Thoracic aorta (tissue), 2 donors: ENCODE measurements at places on chromosomes 11 and 22.
A peak's percentile ranks its signal among the peaks of the same experiment; 100 is the strongest.

DNA sequence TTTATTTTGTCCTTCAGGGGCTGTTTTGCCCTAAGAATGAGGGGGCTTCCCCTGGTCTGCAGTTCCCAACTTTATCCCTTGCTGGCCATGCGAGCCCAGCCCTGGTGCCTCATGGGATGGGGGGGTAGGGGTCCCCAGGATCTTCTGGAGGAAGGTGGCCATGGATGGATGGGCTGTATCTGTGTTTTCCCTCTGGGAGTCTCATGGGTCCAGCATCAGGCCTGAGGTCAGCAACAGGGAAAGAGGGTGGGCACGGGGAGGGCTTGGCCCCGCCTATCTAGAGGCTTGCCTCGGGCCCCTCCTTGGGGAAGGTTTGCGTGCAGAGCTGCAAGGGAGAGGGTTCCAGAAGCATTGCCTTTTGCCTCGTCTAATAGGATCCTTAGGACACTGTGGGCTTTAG, 10.8 kb upstream of the ADORA2A start:
- DNase-seq = no peak

DNA sequence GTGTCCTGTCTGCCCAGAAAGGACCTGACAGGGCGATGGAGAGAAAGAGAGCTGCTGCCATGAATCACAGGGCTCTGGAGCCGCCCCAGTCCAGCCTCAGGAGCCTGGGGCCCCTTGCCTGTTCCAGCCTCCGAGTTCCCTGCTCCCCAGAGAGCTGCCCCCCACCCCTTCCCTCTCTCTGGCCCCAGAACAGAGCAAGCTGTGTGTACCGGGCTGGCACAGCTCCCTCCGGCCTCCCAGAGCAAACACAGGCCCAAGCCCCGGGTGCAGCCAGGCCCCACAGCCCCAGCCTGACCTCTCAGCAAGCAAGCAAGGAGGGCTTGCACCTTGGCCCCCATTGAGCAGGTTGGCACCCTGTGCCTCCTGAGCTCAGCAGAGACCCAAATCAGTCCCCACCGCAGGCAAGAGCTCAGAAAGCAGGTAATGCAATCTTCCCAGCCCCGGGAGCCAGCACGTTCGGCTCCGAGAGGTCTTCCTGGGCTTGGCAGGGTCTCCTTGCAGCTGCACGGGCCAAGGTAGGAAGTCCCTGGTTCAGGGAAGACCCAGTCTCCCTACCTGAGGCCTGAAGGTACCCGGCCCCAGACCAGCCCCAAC, 1.4 kb downstream of the PACSIN3 start:
- no peak for DNase-seq

DNA sequence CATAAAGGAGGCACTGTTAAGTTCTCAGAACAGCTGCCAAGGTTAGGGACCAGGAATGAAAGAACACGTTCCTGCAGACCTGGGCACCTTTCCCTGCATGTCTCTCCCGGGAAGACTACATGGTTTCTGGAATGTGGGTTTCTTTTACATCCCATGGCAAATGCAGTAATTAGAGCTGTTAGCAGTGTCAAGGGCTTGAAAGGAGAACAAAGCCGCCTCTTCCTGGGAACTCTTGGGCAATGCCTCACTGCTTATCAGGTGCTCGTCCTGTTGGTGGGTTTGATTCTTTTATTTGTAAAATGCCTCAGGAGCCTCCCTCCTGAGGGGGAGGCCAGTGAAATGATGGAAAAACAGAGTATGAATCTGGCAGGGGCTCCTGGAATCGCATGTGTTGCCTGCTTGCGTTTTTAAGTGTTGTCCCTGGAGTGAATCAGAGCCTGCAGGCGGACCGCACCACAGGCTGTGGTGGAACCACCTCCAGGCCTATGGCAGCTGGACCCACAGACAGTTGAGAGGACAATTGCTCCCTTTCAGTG, 723 bp upstream of the C22orf31 start:
- DNase-seq = no peak

- no peak for DNase-seq
Observed at GRCh38 chr11:120662071-120662676, 150.6 kb downstream of the GRIK4 start.

DNA sequence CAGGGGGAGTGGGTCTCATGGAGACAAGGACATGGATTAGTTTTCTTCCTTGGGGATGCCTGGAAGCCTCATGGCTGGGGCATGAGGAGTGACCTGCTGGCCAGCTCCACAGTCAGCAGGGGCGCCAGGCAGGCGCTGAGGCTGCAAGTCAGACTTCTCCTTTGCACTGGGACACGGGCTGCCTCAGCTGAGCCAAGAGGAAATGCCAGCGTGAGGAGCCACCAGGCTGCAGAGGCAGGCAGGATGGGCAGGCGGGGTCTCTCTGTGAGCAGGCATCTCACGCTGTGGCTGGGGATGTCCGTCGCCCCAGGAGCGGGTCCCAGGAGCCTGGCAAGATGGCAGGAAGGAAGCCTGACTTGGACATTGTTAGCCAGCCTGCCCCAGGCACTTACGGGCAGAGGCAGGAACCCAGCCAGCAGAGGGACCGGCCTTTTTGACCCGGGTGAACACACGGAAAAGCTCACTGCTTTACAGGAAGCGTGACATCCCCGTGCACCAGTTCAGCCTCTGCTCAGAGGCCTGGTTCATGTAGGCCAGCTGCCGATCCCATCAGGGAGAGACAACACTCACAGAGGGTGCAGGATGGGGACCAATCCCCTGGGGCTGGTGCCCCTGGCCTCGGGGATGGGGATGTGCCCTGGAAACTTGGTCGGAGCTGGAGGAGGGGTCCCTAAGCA, 10.2 kb downstream of the GNB1L start:
- no peak for DNase-seq

DNA sequence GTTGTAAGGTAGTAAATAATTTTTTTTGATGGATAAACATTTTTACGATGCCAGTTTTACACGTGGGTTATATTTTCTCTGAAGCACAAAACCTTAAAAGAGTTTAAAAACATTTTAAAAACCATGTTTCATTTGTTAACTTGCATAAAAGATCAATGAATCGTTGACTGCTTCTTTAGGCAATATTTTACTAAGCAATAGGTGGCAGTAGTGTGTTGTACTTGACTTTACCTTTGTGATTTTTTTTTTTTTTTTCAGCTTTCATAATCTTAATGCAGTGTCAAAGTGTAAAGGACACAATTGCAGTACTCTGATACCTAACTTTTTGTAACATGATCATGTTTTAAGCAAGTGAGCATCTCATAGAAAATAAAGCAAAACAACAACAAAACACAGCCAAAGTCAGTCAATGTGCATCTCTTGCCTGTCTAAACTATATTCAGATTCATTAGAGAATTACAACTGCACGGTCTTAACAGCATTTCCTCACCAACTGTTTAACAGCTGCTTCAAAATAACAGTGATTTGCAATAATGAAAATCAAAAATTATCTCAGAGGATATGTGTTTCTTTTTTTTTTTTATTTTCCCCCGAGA, 27.7 kb downstream of the DNAJC24 start:
- no peak for DNase-seq

DNA sequence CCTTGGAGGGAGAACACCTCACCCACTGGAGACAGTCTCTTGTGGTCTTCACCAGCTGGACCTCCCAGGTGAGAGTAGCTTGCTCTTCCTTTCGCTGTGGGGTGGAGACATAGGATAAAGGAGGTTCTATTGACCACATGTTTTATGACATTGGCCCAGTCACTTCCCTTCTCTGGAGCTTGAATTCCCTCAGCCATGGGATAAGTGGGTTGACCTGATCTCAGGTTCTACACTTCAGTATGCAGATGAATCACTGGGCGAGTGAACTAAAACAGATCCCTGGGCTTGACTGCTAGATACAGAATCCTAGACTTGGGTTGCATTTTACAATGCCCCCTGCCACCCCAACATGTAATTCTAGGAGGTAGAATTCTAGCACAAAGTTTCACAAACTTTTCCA, 54.8 kb upstream of the PRSS23 start:
- no peak for DNase-seq

GRCh38 chr11:116714902-116715301, 57.9 kb downstream of the BUD13 start:
- DNase-seq = no peak

DNA sequence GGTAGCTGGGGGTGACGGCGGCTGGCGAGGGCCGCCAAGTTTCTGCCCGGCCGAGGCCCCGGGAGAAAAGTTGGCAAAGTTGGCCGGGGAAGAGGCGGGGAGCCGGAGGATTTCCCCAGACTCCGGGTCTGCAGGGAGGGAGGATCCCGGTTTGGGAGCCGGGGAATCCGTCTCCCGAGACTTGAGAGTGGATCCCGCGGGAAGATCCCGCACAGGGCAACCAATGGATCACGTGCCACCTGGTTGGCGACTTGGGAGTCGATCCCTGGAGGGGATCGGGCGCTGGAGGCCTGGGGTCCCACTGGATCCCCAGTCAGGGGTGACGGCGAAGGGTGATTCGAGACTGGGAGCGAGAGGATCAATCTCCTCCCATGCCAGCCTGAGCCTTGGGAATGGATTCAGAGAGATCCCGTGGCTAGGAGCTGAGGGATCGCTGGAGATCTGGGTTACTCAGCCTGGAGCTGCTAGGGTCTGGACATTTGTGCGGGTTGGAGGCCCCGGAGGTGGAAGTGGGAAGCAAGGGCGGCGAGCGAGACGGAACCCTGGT, 394 bp downstream of the KIAA1671 start:
- no peak for DNase-seq

DNA sequence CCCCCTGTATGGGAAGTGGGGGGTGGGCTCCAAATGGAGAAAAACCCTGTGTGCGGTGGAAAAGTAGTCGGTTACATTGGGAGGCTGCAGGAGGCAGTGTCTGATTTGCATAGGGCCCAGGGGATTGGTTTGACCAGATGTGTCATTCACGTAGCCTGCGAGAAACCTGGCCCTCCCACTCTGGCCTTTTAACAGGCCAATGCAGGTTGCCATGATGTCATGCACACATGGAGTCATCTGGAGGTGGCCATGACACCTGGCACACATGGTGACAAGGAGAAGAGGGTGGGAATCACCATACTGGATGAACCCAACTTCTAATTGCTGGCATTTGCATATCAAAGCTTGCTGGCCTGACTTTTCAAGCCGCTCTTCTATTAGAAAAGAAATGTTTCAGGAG, 50.6 kb downstream of the FAM181B start:
- no peak for DNase-seq

GRCh38 chr11:111819829-111820237, 51.5 kb downstream of the ALG9 start:
- no peak for DNase-seq

GRCh38 chr22:35517769-35518530, 22.7 kb upstream of the RASD2 start:
- DNase-seq = no peak

DNA sequence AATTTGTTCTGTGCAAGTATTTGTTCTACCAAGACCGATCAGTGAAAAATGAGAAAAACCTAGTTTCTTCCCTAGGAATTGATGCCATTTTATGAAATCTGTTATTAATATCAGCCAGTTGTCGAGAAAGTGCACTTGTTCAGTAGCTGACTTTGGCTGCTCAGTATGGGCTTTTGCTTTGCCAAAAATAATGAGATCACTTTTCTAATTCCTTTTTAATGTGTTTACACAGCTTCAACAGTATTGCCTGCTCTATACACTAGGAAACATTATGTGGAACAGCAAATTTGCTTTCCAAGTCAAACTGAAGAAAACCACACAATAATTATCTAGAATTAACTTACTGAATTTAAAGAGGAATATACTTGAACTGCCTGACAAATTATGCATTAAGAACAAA, 34.4 kb downstream of the SCUBE2 start:
- DNase-seq = no peak

GRCh38 chr11:65786786-65787636, at the start of gene OVOL1:
Gene OVOL1, plus strand, starts transcription at chr11:65787063. Its CDS starts 311 bp downstream, at chr11:65787374.
- DNase-seq = no peak

- no peak for DNase-seq
Observed at GRCh38 chr11:63485777-63486176, 5.2 kb downstream of the PLAAT5 start.

DNA sequence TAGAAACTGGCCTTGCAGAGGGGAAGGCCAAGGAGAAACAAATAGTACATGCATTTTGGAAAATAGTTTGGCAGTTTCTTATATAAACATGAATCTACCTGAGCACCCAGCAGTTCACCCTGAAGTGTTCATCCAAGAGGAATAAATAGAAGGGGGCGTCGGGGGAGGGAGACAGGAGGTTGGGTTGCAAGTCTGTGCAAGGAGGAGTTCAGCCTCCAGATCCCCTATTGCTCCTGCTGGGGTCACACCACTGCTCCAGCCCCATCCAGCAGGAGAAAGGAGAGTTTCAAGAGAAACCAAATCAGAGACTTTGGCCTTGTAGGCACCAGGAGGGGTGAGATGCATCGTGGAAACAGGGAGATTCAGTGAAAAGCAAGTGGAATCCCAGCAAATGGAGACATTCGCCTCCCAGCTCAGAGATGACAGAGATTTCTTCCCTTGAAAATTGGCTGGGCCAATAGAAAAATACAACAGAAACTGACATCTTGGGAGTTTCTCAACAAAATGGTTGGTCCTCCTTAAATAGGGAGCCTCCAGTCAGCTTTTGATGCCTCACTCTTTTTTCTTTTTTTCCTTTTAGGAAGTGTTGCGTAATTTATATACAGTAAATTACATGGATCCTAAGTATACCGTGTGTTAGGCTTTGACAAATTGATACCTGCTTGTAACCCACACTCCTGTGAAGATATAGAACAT, 34.1 kb downstream of the OTOG start:
- no peak for DNase-seq

DNA sequence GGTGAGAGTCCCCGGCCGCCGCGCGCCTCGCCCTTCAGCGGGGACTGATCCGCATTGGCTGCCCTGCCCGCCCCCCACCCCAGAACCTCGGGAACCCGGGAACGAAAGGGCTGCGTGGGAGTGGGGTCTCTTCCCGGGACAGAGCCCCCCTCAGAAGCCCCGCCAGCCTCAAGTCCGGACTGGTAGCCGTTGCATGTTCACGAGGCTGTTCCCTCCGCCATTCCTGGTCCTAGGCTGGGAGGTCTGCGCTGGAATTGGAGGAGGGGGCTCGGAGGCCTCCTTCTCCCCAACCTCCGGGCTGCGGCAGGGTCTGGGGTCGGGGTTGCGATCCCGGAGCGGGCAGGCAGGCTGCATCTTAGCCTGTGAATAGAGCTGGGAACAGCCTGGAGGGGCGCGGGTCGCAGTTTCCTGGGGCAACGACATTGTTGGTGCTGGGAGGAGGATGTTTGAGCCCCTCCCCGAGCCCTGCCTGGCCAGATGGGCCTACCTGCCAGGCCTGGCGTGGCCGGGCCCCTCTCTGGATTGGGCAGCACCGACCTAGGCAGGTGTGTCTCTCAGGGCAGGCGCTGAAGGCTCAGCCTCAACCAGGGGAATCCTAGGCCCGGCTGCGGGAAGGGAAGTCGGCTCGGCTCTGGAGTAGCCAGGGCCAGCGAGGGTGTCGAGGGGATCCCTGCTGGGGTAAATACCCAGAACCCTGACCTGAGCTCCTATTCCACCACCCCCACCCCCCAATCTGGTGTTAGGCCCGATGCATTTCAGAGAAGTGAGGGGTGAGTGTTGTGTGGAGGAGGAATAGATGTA, 670 bp downstream of the MAPK8IP1 start:
- DNase-seq = no peak

- DNase-seq = peak; percentile 15
Observed at GRCh38 chr11:1693327-1694063, 3.5 kb upstream of the KRTAP5-6 start.

GRCh38 chr22:19410941-19411689, 20.4 kb downstream of the HIRA start:
- no peak for DNase-seq
